ENCODE measurements at places on chromosomes 13 and 19. TPM values are rescaled to one million over a fixed set of nuclear protein-coding genes. Genes with fewer than 3 reads are reported as not detected.

SGTA gene
- total RNA-seq = 39.4 TPM

ZNF575 gene
- total RNA-seq = 0.36 TPM

UBE2L5 gene
- not detected for total RNA-seq

LGALS4 gene
- total RNA-seq = not detected

FAAP24 gene
- 1.1 TPM for total RNA-seq

FOXA3 gene
- not detected for total RNA-seq

SELENOV gene
- not detected for total RNA-seq

SSC5D gene
- 40.5 TPM for total RNA-seq

CAMSAP3 gene
- total RNA-seq = not detected

ZNF579 gene
- 4.1 TPM for total RNA-seq

LILRA1 gene
- not detected for total RNA-seq

B3GNT8 gene
- 2.3 TPM for total RNA-seq

GARIN5A gene
- 0.23 TPM for total RNA-seq

NLRP4 gene
- not detected for total RNA-seq

ZNF571 gene
- 3.7 TPM for total RNA-seq

ZNF846 gene
- 18.0 TPM for total RNA-seq

CYP2A6 gene
- not detected for total RNA-seq

SMIM24 gene
- not detected for total RNA-seq

COMP gene
- 0.53 TPM for total RNA-seq

MAMSTR gene
- total RNA-seq = 0.69 TPM

CDX2 gene
- not detected for total RNA-seq

KBTBD6 gene
- total RNA-seq = 13.9 TPM

CLEC4G gene
- not detected for total RNA-seq

WASF3 gene
- total RNA-seq = 17.8 TPM

HTR2A gene
- total RNA-seq = 2.5 TPM

OR7G3 gene
- total RNA-seq = not detected
